WTC11 (cell line): ENCODE measurements at places on chromosomes 6 and 20.

GRCh38 chr6:56660381-56660730 is 17.7 kb upstream of the DST start:
- no peak for DNase-seq

GRCh38 chr6:112443179-112444065 is 96.3 kb downstream of the RFPL4B start:
- no peak for DNase-seq

GRCh38 chr6:52307900-52308372 is 23.4 kb upstream of the MCM3 start:
- no peak for DNase-seq

GRCh38 chr6:28741363-28741762 is 182.4 kb downstream of the TRIM27 start:
- no peak for DNase-seq

- DNase-seq, result no peak
Observed at GRCh38 chr6:34573567-34574183, 17.5 kb upstream of the SPDEF start.

DNA sequence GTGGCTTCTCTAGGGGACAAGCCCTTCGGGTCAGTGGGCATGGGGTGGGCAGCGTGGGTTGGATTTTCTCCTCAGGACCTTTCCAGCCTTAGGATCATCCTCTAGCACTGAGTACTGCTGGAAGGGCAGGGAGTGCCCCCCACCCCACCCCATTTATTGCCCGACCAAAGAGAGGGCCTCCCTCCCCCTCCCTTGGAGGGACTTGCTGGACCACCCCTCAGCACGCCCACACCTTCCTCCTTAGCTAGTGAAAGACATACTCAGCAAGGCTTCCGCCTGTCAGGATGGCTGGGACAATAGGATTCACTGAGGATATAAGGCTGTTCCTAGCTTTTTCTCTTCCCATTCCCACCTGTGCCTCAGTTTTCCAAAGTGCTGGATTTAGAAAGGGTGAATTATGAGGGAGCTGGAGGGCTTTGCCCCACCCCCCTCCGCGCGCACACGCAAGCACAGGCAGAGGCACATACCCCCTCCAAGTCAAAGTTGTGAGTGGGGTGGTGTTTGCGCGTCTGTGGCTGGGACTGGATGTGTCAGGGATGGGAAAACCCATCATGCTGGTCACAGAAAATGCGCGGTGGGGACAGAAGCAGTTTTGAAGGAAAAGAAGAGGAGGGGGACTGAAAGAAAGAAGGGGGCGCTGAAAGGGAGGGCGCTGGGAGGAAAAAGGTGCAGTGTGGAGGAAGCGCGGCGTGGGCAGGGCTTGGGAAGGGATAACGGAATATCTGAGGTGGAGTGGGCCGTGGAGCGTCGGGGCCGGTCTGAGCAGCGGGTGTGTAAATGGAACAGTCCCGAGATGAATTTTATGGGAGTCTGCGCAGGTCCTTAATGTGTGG is 693 bp upstream of the SLC29A1 start:
- no peak for DNase-seq

GRCh38 chr6:4382362-4382853 is 247.0 kb upstream of the ECI2 start:
- DNase-seq, result no peak

DNA sequence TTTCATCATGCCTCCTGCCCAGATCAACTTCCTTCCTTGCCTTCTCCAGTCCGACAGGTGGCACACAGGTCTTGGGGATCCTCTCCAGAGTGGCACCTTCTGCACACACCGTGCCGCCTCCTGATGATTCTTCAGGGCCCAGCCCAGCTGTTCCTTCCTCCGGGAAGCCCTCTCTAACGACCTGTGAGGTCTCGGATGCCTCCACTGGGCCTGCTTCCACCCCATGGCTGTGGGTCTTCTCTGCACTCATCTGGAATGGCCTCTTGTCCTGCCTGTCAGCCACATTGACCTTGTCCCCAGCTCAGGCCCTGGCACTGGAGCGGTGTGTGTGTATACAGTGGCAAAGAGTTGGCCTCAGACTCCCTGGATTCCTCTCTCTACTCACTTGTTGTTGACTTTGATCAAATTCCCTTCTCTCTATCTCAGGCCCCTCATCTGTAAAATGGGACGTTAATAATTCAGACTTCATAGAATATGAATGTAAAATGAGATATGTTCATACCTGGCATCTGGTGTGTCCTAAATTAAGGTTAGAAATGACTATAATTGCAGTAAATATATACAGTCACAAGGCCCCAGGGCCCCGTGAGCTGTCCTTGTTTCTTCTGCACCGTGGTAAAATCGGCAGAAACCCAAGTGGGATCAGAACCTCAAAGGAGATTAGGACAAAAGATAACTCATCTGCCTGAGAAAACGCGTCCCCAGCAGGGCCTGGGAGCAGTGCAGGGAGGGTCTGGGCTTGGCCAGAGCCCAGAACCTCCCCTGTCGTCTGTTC is 1.5 kb downstream of the FAM210B start:
- DNase-seq, result no peak

GRCh38 chr6:20309186-20309585 is 92.5 kb upstream of the E2F3 start:
- DNase-seq, result no peak

DNA sequence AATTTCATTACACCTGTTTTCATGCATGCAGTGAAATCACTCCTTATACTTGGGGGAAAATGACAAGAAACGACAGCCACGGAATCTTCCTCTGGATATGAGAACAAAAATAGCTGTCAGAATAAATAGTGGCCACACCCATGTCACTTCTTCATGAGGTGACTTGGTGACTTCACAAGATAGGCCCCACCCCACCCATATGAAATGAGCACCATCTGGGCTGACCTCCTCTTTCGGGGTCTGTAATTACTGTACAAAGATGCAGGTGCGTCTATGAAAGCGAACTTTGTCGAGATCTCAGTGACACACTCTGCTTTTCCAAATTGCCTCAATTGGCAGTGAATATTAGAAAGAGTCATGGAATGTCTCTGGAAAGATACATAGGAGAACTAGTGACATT is 184.2 kb upstream of the CCN2 start:
- DNase-seq, result no peak

- no peak for DNase-seq
Observed at GRCh38 chr6:18393698-18394097, 6.5 kb downstream of the RNF144B start.

DNA sequence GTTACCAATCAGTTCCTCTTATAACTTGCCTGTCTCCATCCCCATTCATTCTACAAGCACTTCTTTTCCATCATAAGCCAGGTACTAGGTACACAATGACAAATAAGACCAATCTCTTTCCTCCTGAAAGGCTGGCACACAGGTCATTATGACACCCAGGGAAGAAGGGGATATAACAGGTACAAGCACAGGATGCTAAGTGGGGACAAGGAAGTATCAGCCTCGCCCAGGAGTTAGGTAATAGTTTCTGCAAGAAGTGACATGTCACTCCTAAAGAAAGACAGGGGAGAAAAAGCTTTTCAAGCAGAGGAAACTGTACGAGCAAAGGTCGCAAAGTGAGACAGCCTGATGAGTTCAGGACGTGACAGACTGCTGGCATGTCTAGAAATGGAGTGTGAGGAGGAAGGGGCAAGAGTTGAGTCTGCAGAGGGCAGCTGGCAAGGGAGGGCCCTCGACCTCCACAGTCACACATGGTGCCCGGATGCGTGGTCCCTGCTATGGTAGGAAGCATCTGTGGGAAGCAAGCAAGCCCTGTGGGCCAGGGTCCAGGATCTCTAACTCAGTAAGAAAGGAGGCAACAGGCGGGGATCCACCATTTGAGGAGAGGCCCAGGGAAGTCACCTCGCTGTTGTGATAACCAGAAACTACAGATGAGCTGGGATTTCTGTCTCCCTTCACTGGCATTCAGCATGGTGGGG is 40.4 kb downstream of the GPLD1 start:
- no peak for DNase-seq

DNA sequence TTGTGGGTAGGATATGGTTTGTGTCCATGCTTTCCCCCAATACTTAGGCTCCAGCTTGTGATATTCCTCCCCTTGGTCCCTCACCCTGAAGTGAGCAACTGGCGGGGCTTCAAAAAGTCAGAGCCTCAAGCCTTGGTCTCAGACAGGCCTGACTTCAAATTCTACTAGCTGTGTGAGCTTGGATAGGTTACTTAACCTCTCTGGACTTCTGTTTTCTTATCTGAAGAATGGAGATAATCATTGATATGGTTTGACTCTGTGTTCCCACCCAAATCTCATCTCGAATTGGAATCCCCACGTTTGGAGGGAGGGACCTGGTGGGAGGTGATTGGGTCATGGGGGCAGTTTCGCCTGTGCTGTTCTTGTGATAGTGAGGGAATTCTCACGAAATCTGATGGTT is 94.9 kb upstream of the CD83 start:
- no peak for DNase-seq

GRCh38 chr6:28399350-28400121 is at the start of gene ZSCAN12:
Gene ZSCAN12, minus strand, starts transcription at chr6:28399747. Its CDS starts 1,342 bp downstream, at chr6:28398405.
- peak; percentile 81 for DNase-seq

GRCh38 chr6:166007349-166008263 is 160.0 kb downstream of the TBXT start:
- DNase-seq, result no peak

DNA sequence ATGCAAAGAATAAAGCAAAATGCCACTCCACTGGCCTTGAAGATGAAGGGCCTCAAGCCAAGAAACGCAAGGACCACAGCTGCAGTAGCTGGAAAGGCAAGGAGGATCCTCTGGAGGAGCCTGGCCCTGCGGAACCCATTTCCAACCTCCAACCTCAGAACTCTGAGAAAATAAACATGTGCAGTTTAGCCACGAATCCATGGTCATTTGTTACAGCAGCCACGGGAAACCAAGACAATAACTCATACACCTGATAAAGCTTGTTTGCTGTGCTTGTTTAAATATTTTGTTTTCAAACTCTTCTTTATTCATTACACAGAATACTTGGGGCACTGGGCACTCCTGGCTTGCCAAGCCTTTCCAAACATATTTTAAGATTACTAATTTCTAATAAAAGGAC is 10.4 kb downstream of the SERPINB6 start:
- no peak for DNase-seq

GRCh38 chr20:37463726-37464494 is 57.1 kb upstream of the NNAT start:
- DNase-seq, result no peak

DNA sequence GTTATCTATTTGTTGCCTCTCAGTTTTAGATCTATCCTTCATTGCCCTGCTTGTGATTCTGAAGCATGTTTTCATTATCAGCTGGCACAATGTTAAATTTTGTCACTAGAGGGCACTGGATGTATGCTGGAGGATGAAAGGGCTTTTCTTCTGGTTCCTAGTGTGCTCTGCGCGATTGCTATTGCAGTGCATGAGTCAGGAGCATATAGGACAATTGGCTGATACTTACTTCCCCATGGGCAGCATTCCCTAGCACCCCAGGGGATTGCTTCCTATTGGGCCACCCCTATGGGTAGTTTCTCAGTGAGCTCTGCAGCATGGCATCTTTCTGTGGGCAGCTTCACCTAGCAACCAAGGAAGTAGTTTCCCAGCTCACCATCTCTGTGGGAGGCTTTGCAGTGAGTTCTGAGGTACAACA is 280.3 kb upstream of the SYNCRIP start:
- peak; percentile 31 for DNase-seq

GRCh38 chr6:68139130-68139529 is 496.0 kb upstream of the ADGRB3 start:
- peak; percentile 26 for DNase-seq

DNA sequence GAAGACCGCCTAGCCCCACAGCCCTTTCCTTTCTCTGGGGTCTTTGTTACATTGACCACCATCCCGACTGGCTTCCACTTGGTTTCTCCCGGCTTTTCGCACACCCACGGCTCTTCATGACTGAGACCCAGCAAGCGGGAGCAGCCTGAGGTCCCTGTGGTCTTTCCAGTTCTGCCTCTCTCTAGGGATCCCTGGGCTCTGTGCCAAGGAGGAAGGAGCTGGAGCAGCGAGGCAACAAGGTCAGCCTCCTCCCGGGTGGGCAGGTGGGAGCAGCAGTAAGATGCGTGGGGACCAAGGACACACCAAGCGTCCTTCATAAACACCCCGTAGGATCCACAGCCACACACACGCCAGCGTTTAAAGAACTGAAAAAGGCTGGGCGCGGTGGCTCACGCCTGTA is 29.6 kb upstream of the MRGBP start:
- no peak for DNase-seq

- DNase-seq, result no peak
Observed at GRCh38 chr6:120279466-120280167, 930.1 kb upstream of the MAN1A1 start.

DNA sequence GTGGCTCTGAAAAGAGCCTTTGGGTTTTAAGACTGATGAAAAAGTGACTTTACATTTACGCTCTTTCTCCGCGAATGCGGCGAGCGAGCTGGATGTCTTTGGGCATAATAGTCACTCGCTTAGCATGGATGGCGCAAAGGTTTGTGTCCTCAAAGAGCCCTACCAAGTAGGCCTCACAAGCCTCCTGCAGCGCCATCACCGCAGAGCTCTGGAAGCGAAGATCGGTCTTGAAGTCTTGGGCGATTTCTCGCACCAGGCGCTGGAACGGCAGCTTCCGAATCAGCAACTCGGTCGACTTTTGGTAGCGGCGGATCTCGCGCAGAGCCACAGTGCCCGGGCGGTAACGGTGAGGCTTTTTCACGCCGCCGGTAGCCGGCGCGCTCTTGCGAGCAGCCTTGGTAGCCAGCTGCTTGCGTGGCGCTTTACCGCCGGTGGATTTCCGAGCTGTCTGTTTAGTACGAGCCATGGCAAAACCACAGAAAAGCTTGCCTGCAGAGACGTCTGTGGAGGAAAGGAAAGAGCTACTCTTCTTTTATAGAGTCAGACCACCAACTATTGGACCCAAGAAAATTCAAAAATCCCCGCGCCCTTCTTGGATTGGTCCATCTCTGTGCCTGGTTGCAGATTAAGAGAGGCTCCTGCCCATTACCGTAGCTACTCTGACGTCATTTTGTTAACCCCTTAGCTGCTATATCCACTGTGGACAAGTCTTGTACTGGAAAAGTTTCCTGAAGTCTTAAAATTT is 55.5 kb upstream of the HFE start:
- DNase-seq, result peak; percentile 80

GRCh38 chr6:54431466-54431865 is 123.2 kb downstream of the TINAG start:
- no peak for DNase-seq

- DNase-seq, result no peak
Observed at GRCh38 chr20:1964061-1964460, 29.8 kb downstream of the PDYN start.

GRCh38 chr6:152184573-152184916 is 377.1 kb downstream of the ESR1 start:
- no peak for DNase-seq

DNA sequence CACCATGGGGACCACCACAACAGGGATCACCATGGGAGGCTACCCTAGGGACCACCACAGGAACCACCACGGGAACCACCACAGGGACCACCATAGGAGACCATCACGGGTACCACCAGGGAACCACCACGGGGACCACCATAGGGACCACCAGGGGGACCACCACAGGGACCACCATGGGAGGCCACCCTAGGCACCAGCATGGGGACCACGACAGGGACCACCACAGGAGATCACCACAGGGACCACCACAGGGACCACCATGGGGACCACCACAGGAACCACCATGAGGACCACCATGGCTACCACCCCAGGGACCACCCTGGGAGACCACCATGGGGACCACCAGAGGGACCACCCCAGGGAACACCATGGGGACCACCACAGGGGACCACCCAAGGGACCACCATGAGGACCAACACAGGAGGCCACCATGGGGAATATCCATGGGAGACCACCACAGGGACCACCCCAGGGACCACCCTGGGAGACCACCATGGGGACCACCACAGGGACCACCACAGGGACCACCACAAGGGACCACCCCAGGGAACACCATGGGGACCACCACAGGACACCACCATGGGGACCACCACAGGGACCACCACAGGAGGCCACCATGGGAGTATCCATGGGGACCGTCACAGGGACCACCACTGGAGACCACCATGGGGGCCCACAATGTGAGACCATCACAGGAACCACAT is 67.6 kb upstream of the MPC1 start:
- DNase-seq, result no peak
